Ureter (tissue), 1 donor: ENCODE measurements at places on chromosomes 13 and 19.

- DNase-seq: no peak
Measured at GRCh38 chr13:94268661-94269060, 210.8 kb downstream of the DCT start.

DNA sequence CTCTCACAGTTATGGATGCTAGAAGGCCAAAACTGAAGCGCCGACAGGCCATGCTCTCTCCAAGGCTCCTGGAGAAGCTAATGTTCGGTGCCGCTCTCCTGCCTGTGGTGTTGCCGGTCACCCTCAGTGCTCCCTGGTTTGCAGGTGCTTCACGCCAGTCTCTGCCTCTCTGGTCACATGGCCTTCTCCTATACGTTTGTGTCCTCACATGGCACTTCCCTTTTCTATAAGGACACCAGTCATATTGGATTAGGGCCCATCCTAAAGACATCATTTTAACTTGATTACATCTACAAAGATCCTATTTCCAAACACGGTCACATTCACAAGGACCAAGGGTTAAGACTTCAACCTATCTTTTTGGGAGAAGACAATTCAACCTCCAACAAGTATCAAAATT, 671.3 kb upstream of the ARGLU1 start:
- no peak for DNase-seq

DNA sequence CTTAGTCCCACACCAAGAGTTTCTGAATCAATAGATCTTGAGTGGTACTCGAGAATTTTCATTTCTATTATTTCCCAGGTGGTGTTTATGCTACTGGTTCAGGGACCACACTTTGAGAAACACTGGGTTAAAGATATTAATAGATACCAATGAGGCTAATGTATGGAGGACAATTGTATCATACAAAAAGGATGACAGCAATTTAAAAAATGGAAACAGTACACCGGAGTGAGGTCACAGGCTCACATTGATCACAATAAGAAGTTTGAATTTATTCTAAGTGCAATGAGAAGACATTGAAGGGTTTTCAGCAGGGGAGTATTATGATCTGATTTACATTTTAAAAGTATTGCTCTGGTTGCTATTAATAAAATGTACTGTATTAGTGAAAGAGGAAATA, 488.3 kb downstream of the PCDH17 start:
- DNase-seq: no peak

GRCh38 chr13:41648314-41648935, 191.1 kb downstream of the RGCC start:
- DNase-seq: no peak

GRCh38 chr19:13841086-13841961, 35.6 kb upstream of the NANOS3 start:
- peak; percentile 85 for DNase-seq

DNA sequence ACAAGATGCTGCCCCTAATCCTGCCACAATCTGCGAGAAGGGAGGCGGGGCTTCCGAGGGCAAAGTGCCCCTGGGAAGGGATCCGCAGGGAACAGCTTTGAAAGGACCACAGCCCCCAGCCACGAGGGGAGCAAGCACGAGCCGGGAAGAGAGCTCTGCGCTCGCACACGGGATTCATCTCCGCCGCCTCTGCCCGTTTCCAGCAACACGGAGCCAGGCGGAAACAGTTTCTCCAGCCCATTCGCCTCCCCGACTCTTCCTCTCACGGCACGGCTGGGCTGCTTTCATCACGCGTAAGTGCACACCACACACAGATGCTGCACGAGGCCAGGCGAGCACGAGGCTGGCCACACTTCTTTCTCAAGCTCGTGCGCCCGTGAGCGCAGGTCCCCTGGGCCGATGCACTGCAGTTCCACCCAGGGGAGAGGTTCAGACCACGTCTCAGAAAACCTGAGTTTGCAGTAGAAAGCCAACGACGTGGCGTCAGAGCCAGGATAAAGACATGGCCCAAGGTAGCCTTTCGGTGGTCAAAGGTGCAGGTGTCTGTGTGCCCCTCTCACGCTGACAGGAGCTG, 33.6 kb downstream of the NAXD start:
- no peak for DNase-seq

DNA sequence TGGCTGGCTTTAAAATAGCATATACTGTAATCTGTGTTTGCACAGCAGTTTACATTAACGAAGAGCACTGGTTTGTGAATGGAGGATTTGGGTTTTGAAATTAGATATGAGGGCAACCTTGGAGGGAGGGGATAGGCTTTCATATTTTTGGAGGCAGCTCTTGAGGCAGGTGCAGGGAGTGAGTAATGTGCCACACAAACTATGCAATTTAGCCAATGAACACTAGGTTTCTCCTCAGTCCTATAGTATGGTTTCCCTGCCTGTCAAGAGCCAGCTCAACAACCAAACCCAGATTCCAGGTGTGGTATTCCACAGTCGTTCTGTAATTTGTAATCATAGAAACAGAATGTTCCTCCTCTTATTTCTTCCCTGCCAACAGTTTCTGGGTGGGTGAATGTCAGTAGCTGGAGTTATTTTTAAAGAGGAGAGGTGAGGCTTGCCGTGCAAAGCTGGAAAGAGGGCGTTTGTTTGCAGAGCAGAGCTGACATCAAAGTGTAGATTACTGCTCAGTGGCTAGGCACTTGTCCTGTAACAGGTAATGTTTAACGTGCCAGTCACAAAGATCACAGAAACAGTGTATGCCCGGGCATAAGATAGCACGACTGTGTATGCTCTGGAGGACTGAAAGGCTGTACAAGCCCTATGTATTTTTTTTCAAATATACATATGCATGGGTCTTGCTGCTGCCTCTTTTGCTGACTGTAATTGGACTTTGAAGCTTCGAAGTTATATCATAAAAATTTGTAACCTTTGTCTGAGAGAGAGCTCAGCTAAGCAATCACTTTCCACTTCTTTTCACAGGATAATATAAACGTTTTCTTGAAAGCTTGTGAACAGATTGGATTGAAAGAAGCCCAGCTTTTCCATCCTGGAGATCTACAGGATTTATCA, 124.2 kb downstream of the LMO7 start:
- DNase-seq: peak; percentile 52

GRCh38 chr13:39037410-39037879, 444 bp downstream of the PROSER1 start:
- DNase-seq: peak; percentile 52

GRCh38 chr13:24005755-24006281, 108.5 kb upstream of the C1QTNF9B start:
- DNase-seq: no peak
